ENCODE measurements at places on chromosomes 3 and 15. TPM values are rescaled to one million over a fixed set of nuclear protein-coding genes. Genes with fewer than 3 reads are reported as not detected.

Gene NTRK3
- total RNA-seq = not detected

Gene GOLGA8G
- total RNA-seq = 0.07 TPM

Gene GPR149
- not detected for total RNA-seq

Gene SUSD5
- not detected for total RNA-seq

Gene C3orf85
- total RNA-seq = not detected

Gene STRIT1
- total RNA-seq = not detected

Gene RASGRP1
- total RNA-seq = 0.50 TPM

Gene ZNF80
- total RNA-seq = not detected

Gene LRRC31
- total RNA-seq = not detected

Gene GPR62
- total RNA-seq = under 0.01 TPM

Gene CLDN16
- 1.0 TPM for total RNA-seq
